ENCODE measurements at places on chromosomes 11 and 22. TPM values are rescaled to one million over a fixed set of nuclear protein-coding genes. Genes with fewer than 3 reads are reported as not detected.

TMA7B gene
- total RNA-seq = 3.7 TPM

ACR gene
- total RNA-seq = not detected

OLFML1 gene
- not detected for total RNA-seq

OR51B4 gene
- not detected for total RNA-seq

SLC25A45 gene
- total RNA-seq = 19.8 TPM

ANKK1 gene
- not detected for total RNA-seq

TEX12 gene
- total RNA-seq = 0.30 TPM

ART5 gene
- total RNA-seq = not detected

KCNA4 gene
- total RNA-seq = not detected

MUC6 gene
- total RNA-seq = not detected

KCNC1 gene
- not detected for total RNA-seq

FERMT3 gene
- total RNA-seq = 195 TPM

Data from activated CD4-positive, alpha-beta memory T cell treated with anti-CD3 and anti-CD28 coated beads, Interleukin-2, amount 10 ng/mL, durations not matched to agents 7 days and 5 days (primary cell).